ENCODE measurements at places on chromosomes 4 and X. TPM values are rescaled to one million over a fixed set of nuclear protein-coding genes. Genes with fewer than 3 reads are reported as not detected.

- DNase-seq: no peak
Observed at GRCh38 chr4:2343476-2343875, 75.0 kb downstream of the ZFYVE28 start.

- peak; percentile 84 for DNase-seq
Observed at GRCh38 chrX:109448282-109448938, 33.5 kb downstream of the GUCY2F start.

- DNase-seq: no peak
Observed at GRCh38 chrX:150499240-150499639, 69.2 kb upstream of the MTM1 start.

DNA sequence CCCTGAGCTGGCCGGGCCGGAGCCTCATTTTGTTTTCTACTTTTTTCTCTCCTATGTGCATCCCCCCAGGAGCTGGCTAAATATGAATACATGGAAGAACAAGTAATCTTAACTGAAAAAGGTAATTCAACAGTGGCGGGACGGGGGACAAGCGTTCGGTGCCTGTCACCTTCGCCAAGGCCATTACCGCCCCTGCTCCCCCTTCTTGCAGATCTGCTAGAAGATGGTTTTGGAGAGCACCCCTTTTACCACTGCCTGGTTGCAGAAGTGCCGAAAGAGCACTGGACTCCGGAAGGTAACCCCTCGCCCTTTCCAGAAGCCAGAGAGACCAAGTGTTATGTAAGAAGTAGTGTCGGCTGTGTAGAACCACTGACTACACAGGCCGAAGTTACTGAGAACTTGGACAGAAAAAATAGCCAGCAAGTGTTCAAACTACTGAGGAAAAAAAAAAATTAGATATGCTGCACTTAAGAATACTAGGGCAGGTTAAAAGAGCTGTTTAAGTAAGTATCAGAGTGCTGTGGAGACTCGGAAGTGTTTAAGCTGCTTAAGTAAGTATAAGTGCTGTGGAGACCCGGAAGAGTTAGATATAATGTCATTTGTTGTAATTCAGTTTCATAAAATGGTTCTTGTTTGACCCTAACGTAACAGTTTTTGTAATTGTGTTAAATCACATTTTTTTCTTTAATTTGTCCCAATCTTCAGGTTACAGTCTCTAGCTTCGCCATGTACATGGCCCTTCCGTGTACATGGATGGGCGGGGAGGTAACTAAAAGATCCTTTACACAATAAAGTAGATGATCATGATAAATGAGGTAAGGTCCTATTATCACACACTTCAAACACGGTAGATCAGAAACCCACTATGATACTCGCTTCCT lies 856 bp downstream of the SAT1 start:
- DNase-seq: no peak

- DNase-seq: no peak
Observed at GRCh38 chr4:82797040-82797404, 1.6 kb downstream of the SCD5 start.

DNA sequence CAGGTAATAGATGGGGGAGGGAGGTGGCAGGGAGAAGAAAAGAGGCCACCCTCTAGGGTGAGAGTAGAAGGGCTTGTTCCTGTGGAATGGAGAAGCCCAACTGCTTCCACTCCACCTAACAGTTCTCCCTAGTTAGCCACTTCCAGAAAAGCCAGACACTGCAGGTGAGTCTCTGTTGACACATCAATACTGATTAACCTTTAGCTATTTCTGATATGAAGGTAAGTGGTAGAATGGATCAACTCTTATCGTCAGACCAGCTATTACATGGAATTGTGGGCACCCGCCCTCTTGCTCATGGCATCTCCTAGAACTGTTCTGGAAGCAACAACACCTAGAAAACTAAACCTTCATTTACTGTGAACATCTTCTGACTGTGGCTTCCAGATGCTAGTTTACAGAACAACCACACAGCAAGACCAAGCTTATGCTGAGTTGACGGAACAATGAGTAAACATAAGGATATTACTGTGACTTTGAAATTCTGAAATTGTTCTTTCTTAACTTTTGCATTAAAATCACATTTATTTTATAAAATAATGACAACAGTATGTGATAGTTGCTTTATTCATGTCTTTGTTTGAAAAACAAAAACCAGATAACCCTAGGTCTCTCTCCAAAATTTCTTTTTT lies 44.7 kb downstream of the ANXA3 start:
- no peak for DNase-seq

- no peak for DNase-seq
Observed at GRCh38 chrX:36266155-36266554, 346.6 kb downstream of the CFAP47 start.

DNA sequence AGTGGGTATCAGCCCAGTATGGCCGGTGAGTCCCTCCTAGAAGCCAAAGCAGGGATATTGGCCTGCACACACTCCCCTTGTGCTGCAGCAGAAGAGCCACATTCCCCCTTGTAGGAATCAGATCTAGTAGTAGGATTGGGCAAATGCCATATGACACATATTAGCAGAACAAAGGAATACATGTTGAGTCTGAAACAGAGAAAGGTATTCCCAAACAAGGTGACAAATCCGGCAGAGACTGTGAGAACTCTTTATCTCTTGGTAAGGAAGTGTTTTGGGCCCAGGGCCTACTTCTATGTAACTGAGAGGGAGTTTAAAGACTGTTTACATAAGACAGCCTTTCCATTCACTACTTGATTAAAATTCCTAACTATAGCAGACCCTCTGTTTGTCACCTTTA lies 1382.0 kb downstream of the FAM133A start:
- DNase-seq: no peak

GRCh38 chr4:20194123-20195013 lies 57.3 kb upstream of the SLIT2 start:
- no peak for DNase-seq

DNA sequence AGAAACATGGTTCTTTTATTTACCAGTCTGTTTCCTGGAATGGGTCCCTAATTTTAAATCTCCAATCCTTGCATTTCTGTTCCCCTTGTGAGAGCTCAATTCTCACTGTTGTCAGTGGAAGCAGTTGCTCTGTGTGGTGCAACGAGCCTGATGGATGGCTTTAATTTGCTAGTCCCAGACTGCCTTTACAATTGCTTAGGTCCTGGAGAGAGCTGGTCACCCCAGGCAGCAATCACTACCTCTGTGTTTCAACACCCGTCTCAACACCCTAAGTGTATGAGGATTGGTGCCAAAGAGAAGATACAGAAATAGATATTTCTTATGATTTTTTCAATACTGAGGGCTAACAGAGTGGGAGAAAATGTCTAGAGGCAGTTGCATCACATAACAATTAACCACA lies 873.8 kb downstream of the GLUD2 start:
- no peak for DNase-seq

GRCh38 chr4:127069675-127070074 lies 563.1 kb upstream of the INTU start:
- no peak for DNase-seq

Gene EPHA5
- polyA plus RNA-seq: 27.5 TPM
